ENCODE measurements at places on chromosomes 1 and 21.

- DNase-seq: no peak
Measured at GRCh38 chr1:23578997-23579363, 19.7 kb upstream of the ID3 start.

- no peak for DNase-seq
Measured at GRCh38 chr1:213987422-213987926, 299 bp upstream of the PROX1 start.

- DNase-seq: no peak
Measured at GRCh38 chr1:243520831-243521230, 265.0 kb downstream of the SDCCAG8 start.

- no peak for DNase-seq
Measured at GRCh38 chr1:209395169-209395568, 188.3 kb upstream of the CAMK1G start.

DNA sequence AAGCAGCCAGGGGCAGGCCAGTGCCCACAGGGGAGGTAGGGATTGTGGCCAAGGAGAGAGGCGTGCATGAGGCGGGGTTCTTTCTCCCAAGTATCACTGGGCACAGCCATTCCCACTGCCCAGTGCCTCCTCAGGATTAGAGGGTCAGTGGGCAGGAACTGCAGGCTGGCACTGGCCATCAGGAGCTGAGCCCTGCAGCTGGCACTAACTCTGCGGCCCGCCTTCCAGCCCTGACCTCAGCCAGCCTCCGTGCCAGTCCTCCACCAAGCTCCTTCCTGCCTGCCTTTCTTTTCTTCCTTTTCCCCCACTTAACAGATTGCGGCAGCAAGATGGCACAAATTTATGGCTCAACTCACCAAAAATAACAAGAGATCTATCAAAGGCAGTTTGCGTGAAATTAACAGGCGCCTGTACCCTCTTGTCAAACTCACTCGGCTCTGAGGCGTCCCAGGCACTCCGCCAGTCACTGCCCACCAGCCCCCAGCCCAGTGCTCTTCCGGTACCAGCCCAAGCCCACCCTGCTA, 11.1 kb downstream of the ADGRB2 start:
- no peak for DNase-seq

GRCh38 chr1:52848423-52848822, 5.9 kb downstream of the ZYG11A start:
- DNase-seq: no peak

DNA sequence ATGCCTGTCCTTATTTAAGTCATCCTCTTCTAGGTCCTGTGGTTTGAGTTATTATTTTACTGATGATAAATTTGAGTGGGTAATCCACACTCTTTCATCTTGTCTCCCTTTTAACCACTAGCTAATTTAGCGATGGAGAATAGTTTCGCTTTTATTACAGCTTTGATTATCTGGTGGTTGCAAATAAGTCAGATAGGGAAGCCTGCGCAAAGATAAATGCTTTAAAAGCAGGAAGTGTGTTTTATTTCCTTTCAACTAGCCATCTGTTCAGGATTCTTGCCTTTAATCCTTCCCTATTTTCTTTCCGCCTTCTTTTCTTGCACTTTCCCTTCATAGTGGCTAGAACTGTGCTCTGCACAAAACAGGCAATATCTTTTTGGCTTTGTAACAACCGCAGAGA, 129.0 kb downstream of the TGFB2 start:
- DNase-seq: no peak

DNA sequence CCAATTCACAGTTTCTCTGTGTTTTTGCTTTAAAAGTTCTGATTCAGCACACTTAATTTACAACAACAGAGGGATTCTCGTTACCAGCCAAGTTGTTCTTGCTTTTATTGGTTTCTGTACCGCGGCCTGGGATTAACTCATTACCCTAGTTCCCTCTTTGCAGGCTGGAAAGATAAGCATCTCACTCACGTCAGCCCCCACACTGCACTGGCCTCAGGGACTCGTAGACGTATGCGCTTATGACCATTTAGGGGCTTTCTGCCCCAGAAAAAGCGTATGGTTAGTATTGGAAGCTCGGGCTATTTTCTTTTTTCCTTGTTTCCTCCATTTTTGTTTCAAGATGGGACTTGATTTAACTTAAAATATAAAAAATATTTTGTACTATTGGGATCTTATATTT, 76.0 kb downstream of the POFUT2 start:
- DNase-seq: no peak

DNA sequence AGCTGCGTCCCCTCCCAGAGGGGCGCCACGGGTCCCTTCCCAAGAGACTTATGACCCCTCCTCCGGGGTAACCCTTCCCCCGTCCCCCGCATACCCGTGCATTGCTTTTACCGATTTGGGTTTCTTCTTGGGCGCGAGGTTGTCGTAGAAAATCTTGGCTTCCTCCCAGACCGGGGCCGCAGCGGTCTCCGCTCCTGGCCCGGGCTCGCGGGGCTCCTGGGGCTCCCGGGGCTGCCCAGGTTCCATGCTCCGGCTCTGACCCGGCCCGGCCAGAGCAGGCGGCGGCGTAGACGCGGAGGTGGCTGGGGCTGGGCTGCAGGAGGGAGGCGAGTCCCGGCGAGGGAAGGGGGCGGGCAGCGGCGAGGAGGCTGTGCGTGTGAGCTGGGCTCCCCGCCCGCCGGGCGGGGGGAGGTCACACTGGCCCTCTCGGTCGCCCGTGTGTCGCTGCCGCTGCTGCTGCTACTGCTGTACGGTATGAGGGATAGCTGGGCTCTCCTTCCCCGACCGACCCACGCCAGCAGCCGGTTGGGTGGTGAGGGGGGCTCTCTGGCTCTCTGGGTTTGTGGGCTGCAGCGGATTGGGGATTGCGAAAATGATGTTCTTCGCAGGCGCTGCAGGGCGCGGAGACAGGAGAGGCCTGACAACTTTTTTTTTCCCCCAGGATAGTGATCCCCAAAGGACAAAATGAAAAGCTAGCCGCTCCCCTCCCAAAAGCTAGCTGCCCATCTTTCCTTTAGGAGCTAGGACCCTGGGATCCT, at the start of gene NT5C1A:
Gene NT5C1A, minus strand, starts transcription at position 315 of the 758 bp plus-strand sequence. Its CDS starts 69 bp downstream, at position 246.
- DNase-seq: no peak

- DNase-seq: no peak
Measured at GRCh38 chr1:198125995-198126735, 30.6 kb upstream of the NEK7 start.

- DNase-seq: peak; percentile 36
Measured at GRCh38 chr1:203769505-203770343, 4.7 kb downstream of the LAX1 start.

GRCh38 chr1:223411309-223411708, 18.1 kb downstream of the CCDC185 start:
- no peak for DNase-seq

GRCh38 chr1:118650107-118650807, 337.9 kb downstream of the TBX15 start:
- no peak for DNase-seq

DNA sequence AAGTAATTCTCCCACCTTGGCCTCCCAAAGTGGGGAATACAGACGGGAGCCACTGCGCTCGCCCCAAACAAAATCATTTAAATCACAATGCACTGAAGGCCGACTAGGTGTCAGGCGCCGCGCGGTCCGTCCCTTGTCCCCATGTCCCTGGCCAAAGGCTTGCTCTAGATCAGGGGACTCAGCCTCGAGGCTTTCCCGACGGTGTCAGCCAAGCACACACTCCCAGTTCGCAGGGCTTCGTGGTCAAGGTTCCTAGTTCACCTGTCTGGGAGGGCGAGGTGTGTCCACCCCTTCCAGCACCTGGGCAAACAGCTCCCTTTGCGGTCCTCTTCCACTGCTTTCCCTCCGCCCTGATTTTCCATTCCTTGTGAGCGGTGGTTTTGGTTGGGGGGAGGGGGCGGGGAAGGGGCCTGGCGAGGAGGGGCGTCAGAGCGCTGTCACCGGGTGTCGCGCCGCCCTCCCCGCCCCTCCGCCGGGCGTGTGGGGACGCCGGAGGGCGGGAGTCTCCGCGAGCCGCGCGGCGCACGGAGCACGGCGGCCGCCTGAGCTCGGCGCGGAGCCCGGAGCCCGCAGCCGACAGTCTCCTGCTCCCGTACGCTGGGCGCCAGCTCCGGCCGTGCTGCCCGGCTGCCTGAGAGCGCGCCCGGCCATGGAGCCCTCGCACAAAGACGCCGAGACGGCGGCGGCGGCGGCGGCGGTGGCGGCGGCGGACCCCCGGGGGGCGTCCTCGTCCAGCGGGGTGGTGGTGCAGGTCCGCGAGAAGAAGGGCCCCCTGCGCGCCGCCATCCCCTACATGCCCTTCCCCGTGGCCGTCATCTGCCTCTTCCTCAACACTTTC, at the start of gene STUM:
Gene STUM, plus strand, starts transcription at position 509 of the 838 bp plus-strand sequence. Its CDS starts 141 bp downstream, at position 650.
- no peak for DNase-seq

All from NCI-H524 treated with DMSO at 0.1 percent for 48 hours (cell line).